ENCODE measurements at places on chromosomes 3 and 15.

DNA sequence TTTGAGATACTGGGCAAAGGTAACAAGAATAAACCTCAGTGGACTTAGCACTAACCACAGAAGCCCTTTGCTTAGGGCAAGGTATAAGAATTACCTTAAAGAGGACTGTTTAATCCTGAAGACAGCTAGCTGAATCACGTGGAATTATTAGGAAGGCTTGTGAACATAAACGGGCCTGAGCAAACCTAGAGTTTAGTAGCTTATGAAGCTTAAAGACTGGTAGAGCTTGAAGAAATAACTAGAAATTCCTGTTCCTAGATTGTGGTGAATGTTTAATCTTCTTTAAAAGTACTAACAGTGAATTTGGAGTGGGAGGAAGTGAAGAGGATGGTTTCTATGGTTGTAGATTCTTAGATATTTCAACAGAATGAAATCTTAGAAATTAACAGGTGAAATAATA is 428.9 kb upstream of the THRB start:
- DNase-seq, result no peak

DNA sequence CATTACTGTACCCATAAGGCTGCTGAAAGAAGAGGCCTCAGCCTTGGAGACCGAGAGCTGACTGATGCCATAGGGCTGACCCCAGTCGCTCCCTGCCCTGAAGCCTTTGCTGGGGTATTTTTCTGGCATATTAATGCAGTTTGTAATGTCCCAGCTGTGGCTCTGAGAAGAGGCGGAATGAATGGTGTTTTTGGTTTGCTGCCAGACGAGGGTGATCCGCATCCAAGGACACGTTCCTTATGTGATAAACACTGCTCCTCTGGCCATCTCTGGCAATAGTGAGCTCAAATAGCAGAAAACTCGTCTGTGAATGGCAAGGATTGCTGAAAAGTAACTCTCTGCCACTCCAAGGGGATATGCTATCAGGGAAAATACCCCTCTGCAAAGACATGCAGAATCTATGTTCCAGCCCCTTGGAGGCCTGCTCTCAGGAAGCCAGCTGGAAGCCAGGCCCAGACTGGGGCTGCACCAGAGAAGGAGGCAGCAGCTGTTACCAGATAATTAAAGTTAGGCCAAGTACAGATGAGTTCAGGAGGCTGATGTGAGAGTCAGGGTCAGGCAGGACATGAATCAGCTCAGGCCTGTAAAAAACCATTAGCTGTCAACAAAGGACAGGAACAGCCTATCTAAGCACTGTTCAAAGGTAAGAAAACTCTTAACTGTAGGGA is 28.9 kb upstream of the KLHL6 start:
- peak; percentile 67 for DNase-seq

DNA sequence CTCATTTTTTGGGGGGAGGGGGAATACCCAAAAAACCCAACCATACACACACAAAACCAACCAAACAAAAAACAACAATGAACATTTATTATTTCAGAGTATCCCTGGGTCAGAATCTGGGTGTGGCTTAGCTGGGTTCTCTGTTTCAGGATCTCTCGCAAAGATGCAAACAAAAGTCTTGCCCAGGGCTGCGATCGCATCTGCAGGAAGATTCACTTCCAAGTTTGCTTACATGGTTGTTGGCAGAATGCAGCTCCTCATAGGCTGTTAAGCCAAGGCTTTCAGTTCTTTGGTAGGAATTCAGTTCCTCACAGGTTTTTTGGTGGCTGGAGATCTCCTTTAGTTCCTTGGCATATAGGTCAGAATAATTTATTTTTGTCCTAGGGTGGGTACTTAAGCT is 13.7 kb upstream of the ARIH1 start:
- DNase-seq, result no peak

GRCh38 chr3:39295184-39295775 is 15.4 kb upstream of the CX3CR1 start:
- no peak for DNase-seq

DNA sequence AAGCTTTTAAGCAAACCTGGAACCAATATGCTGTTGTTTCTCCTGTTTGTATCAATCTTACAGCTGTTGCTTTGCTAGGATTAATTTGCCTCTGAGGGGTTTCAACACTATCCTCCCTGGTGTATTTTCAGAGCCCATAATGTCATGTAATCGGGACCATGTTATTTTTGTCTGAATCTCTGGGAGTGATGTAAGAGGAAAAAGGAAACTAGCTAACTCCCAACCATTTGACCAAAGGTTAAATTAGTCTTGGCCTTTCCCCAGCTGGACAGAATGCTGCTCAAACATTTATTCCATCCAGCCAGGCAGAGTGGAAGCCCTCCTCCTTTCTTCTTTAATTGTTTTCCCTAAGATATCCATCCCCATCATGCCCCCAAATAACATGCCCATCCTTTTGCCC is 142.2 kb downstream of the ALDH1A2 start:
- DNase-seq, result no peak

GRCh38 chr3:183161552-183162336 is 790 bp downstream of the LAMP3 start:
- no peak for DNase-seq

DNA sequence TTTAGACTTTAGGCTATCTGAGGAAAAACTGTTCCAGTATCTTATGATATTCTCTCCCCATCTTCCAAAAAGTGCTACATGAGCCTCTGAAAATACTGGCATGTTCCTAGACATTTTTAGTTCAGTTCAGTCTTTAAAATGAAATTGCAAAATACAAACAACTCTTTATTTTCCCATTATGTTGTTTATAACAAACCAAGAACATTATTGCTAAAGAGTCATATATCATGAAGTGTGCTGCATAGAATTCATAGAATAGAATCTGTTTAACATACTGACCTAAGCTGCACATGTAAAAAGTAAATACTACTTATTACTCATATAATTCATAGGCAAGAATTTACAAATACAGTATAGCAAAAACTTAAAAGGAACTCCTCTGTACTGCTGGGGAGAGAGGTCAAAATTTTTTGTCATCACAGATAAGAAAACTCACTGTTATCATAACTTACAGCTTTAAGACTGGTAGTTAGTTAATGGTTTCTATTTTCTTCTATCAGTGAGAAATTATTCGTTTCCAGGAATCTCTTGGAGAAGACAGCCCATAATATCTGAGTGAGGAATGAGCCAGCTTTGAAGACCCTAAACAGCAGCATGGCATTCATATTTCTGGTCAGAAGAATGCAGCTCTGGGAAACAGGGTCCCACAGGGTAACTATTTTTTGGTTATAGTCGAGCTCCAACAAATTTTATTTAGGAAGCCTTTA is 32.2 kb downstream of the FILIP1L start:
- no peak for DNase-seq

DNA sequence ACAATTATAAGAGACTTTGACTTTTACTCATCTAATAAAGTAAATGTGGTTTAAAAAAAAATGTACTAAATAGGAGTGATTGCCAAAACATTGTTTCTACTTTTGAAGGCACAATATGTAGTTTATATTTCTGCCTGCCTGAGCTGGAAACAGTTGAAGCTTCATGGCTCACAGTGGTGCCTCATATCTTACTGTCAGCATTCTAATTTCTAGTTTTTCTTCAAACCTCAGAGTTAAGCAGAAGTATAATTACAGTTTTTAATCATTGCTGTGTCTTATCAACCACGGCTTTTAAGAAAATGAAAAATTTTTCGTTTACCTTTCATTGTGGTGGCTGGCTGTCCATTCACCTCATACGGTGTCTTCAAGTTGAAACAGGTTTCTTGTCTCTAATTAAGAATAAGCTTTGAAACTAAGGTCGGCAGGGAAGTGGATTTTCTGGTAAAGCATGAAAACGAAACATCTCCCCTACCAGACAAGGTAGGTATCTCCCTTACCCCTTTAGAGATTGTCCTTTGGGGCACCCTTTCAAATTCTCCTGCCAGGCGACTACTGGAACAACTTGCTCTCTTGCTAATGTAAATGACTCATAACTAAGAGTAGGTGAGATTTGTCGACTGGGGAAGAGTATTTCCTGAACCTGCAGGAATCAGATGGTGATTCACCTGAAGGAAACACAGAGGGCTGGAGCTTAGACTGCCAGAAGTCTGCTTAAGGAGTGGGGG is at the start of gene GPR87:
Gene GPR87 (minus strand): TSS at position 554 of the 725 bp plus-strand sequence. CDS start 16,720 bp downstream, outside the sequence.
- DNase-seq, result no peak

DNA sequence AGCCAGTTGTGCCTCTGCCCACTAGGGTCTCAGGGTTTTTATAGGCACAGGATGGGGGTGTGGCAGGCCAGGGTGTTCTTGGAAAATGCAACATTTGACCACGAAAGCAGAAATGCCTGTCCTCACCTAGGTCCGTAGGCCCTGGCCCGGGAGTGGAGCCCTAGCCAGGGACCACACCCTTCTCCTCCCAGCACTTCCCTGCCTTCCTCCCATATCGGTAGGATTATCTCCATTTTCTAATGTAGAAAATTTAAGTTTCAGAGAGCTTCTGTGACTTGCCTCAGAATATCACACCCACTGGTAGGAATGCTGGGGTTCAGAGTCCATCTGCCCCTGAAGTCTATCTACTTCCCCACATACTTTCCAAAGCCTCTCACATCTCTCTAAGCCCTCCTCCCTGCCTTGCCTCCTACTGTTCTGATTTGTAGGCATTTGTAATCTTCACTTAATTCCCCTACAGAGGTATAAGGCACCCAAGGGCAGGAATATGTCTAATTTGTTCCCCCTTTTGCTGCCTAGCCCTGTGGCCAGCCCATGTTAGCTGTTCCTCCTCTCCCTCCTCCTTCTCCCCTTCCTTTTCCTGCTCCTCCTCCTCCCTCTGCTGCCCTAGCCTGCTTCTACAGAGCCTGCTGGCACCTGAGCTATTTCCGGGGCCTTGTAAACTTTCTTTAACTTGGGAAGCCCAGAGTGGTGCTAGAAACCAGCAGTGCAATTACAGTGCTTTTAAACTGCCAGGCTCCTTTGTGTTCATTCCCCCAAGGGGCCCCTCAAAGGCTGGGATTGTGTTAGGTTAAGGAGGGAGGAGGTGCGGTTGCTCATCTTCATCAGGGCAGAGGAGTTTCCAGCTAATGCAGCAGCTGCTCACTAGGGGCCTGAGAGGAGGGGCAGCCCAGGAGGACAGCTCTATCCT is 71.1 kb downstream of the MRPL46 start:
- no peak for DNase-seq

DNA sequence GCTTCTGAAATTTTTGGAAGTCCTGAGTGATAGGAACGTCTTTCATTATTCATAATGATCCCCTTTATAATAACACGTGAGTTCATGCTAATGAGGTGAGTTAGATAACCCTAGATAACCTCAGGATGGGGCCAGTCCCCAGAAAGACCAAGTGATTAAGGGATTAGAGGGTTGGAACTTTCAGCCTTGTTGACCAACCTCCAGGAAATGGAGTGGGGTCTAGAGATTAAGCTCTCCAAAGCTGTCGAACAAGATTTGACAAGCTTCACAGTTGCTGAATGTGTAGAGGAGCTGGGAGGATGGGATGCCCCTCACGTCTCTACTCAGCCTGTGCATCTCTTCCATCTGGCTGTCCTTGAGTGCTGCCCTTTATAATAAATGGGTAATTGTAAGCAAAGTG is 107.1 kb downstream of the ZMAT3 start:
- no peak for DNase-seq

- no peak for DNase-seq
Observed at GRCh38 chr15:39969002-39969394, 35.1 kb downstream of the EIF2AK4 start.

DNA sequence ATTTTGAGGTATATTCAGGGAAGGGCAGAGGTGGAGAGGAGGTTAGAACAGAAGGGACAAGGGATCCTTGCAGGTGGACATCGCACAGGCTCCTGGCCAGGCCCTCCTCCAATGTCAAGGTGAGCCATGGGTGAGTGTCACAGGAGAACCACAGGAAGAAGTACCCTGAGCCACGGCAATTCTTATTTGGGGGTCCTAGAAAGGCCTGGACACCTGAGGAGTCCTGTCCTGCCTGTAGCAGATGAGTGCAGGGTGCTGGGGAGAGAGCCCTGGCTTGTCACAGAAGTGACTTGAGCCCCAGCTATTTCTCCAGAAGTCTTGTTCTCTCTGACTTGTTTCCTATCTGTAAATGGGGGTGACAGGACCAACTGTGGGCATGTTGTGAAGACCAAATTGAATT is 4.3 kb downstream of the SLC6A20 start:
- DNase-seq, result no peak

- DNase-seq, result no peak
Observed at GRCh38 chr3:62712746-62713145, 162.5 kb downstream of the CADPS start.

DNA sequence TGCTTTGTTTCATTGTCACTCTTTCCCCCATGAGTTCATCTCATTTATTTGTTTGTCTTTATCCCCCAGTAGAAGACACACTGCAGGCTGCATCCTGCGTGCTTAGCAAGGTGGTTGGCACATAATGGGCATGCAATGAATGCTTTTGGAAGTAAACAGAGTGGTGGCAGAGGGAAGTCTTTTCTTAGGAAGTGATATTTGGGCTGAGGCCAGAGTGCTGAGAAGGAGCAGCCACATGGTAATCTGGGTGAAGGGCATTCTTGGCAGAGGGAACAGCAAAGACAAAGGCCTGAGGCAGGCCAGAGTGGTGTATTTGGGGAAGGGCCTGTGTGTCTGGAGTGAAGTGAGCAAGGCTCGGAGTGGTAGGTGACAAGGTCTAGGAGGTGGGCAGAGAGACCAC is 17.7 kb upstream of the ADAMTS7 start:
- no peak for DNase-seq

DNA sequence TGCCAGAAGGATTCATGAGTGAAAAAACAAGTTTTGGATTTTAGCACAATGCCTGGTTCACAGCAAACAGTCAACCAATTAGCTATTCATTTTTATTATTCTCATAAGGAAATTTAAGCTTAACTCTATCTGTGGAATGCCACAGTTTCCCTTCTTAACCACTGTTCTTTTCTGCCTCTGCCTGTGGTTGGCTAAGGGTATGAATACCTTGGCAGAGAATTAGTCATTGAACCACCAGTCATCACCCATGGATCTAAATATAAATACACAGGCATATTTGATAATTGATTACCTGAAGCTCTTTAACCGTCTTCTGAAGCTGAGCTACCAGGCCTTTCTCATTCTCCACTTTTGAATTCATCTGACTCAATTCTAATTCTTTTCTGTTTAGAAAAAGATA is 79.9 kb downstream of the MYH15 start:
- DNase-seq, result no peak

GRCh38 chr3:62570888-62571287 is 197.5 kb upstream of the FEZF2 start:
- no peak for DNase-seq

- no peak for DNase-seq
Observed at GRCh38 chr3:62229908-62230307, 143.4 kb downstream of the FEZF2 start.

GRCh38 chr3:150789451-150789850 is 26.5 kb upstream of the SIAH2 start:
- no peak for DNase-seq

- no peak for DNase-seq
Observed at GRCh38 chr15:52021128-52021671, 2.2 kb downstream of the MAPK6 start.

Data from left ventricle myocardium superior (tissue), 1 donor.